Esophagus mucosa (tissue), 1 donor: ENCODE measurements at places on chromosomes 3 and 15. TPM values are rescaled to one million over a fixed set of nuclear protein-coding genes. Genes with fewer than 3 reads are reported as not detected.

The SMC4 gene
- 75.4 TPM for total RNA-seq

- no peak for ATAC-seq
Observed at GRCh38 chr3:46484911-46485778, 12.6 kb upstream of the RTP3 start.

DNA sequence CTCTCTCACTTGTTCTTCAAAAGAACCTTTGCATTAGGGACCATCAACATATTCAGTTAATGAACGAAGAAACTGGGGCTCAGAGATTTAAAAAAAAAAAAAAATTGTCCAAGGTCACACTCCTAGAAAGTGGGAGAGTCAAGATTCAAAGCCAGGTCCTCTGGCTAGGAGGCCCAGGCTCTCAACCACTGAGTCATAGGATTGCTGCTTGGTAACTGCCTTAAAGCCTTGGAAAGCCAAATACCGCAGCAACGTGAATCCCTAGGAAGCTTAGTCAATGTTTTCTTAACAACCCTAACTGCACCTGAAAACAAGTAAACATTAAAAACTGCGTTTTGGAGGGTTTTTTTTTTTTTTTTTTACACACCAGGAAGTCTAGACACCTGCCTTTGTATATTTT lies 156.8 kb downstream of the WNT5A start:
- peak; percentile 88 for ATAC-seq

The SLC7A14 gene
- total RNA-seq = not detected

- ATAC-seq = no peak
Observed at GRCh38 chr15:28902856-28903255, 17.1 kb downstream of the APBA2 start.

GRCh38 chr15:66411190-66411589 lies 24.5 kb downstream of the MAP2K1 start:
- ATAC-seq = no peak

The ZBTB38 gene
- 18.4 TPM for total RNA-seq

GRCh38 chr3:166060789-166061479 lies 223.7 kb upstream of the BCHE start:
- ATAC-seq = no peak

DNA sequence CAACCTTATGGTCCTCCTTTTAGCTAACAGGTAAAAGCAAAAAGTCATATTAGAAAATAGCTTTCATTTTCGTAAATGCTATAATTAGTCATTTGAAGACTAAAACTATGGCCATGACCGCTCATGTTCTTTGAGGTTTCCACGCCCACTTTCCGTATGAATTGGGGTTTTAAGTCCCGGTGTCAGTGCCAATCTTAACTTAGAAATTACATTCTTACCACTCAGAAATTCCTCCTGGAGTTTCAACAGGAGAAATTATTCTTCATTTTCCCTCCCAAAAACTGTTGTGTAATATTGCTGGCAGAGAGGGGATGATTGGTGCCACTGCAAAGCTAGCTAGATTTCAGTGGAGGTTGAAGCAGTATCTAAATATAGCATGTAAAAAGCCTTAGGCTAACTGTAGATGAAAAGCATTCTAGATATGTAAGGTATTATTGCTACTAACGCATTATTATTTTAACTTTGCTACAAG lies 71.0 kb upstream of the MDFIC2 start:
- ATAC-seq = peak; percentile 87

- no peak for ATAC-seq
Observed at GRCh38 chr3:143951351-143951971, 20.2 kb upstream of the DIPK2A start.

- ATAC-seq = no peak
Observed at GRCh38 chr3:32897981-32898623, 53.3 kb upstream of the CCR4 start.

DNA sequence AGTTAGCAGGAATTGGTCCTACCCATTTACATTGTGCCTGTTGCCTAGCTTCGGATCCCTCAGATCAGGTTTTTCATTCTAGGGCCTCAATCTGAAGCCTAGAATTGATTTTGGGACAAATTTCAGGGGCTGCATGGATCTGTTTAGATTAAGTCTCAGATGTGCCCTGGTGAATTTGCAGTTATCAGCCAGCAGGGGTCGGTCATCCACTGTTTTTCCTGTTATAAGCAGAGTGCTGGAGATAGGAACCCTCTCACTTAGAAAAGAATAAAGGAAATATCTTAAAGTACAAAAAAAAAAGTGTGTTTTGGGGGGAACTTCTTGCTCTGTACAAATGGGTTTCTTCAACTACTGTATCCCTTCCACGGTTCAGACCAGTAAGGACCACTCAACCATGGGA lies 212.5 kb downstream of the BCHE start:
- no peak for ATAC-seq

The CLDN11 gene
- 1.2 TPM for total RNA-seq

The IMPG2 gene
- 0.08 TPM for total RNA-seq

The CCRL2 gene
- total RNA-seq = 0.24 TPM

The MOBP gene
- total RNA-seq = not detected

GRCh38 chr3:161914703-161915417 lies 418.3 kb downstream of the OTOL1 start:
- ATAC-seq = no peak

The AHSG gene
- total RNA-seq = not detected

GRCh38 chr3:56870436-56870835 lies 68.7 kb upstream of the ARHGEF3 start:
- no peak for ATAC-seq

The VWA5B2 gene
- not detected for total RNA-seq

The ANKRD34C gene
- total RNA-seq = not detected
